ENCODE measurements at places on chromosomes 16 and 17. TPM values are rescaled to one million over a fixed set of nuclear protein-coding genes. Genes with fewer than 3 reads are reported as not detected.
A peak's percentile ranks its signal among the peaks of the same experiment; 100 is the strongest.

Gene CDYL2
- polyA plus RNA-seq: 5.1 TPM

DNA sequence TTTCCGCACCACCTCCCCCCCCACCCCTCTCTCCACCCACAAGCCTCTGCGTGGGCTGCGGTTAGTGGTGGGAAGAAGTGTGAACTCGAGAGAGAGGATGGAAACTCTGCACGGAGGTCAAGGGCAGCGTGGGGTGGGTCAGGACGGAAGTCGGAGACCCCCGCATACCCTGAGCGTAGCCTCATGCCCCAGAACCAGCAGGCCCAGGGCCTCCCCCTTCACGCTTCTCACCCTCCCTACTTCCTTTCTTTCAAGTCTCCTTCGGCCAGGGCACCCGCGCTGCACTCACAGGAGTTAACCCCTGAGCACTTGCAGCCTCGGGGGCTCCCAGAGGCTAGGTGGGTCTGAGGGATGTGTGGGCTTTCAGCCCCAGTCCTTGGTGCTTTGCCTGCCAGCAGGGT lies 9.2 kb downstream of the TBKBP1 start:
- no peak for DNase-seq

DNA sequence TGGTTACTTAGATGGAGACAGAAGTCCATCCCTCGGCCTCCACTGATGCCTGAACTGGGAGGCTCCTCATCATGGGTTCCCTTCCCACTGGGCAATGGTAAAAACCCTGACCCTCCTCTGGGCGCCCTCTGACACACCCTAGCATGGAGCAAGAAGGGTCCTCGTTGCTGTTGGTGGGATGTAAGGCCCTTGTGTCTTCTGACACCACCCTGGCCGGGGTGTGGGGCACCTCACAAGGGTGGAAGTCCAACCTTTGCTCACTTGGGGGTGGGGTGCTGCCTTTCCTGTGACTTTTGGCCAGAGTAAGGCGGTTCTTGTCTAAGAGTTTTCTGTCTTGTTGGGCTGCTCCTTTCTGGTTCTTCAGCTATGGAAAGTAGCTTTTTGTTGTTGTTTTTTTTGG lies 28.7 kb downstream of the MPRIP start:
- peak; percentile 83 for DNase-seq

DNA sequence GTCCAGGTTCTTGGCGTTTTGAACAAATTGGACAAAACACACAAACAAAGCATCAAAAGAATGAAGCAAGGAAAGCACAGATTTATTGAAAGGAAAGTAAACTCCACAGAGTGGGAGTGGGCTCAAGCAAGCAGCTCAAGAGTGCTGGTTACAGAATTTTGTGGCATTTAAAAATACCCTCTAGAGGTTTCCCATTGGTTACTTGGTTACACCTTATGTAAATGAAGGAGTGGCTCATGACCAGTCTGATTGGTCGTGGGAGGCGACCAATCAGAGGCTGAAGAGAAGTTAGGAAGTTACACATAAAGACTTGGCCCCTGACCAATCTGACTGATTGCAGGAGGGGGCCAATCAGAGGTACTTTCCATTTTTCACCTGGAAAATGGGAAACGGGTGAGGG lies 1373.8 kb upstream of the GOT2 start:
- DNase-seq: no peak

Gene KIF19
- 5.7 TPM for polyA plus RNA-seq

- no peak for DNase-seq
These were observed 160.6 kb downstream of the TANC2 start for GRCh38 chr17:63126607-63127006.

Gene MEOX1
- 2.7 TPM for polyA plus RNA-seq

DNA sequence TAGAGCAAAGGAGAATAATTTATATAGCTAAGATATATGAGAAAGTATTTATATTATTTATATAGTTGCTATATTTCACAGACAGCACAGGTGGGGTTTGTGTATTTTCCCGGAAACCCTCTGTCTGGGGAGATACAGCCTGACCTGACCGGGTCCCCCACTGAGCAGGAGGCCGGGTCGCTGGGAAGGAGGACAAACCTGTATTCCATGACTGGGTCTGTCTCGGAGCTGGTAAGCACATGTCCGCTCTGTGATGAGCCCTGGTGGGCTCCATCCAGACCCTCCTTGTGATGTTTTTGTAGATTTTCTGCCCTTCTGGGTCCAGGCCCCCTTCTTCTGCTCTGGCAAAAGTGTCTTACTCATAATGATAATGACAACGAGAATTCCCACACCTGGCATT lies 27.7 kb downstream of the WNT9B start:
- DNase-seq: no peak

- no peak for DNase-seq
These were observed 1.6 kb downstream of the MLX start for GRCh38 chr17:42568341-42569111.

- peak; percentile 85 for DNase-seq
These were observed 20.6 kb downstream of the MYL4 start for GRCh38 chr17:47229535-47230443.

DNA sequence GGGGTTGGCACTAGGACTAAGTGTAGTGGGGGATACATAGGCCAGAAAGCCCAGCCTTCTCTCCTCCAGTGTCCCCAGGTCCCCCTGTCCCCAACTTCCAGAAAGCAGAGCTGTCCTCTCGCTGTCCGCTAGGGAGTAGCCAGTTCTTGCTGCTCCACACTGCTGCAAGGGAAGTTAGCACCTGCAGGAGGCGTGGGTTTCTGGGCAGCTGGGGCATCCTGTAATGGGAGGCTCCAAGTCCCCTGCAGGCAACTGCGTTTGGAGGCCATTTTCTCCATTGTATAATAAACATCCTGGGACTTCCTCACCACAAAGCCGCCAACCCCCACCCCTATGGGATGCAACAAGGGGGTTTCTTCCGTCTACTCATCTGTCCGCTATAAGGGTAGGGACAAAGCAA lies 1.7 kb downstream of the RPRML start:
- DNase-seq: peak; percentile 41

DNA sequence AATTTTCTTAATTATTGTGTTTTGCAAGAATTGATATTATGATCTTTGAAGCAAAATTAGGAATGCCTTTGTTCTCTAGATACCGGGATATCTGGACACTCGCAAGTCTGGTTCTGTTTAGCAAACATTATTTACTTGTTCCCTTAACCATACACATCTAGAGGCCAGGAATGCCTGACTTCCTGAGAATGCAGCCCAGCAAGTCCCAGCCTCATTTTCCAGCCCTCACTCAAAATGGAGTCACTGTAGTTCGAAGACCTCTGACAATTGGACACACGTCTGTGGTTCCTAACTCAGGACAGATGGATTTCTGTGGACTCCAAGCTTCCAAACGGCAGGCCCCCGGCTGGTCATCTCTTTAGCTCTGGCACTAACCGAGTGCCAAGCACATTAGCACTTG lies 355.4 kb upstream of the RBFOX1 start:
- DNase-seq: no peak

Gene TMC7
- polyA plus RNA-seq: 7.7 TPM

Gene TBC1D3H
- not detected for polyA plus RNA-seq

DNA sequence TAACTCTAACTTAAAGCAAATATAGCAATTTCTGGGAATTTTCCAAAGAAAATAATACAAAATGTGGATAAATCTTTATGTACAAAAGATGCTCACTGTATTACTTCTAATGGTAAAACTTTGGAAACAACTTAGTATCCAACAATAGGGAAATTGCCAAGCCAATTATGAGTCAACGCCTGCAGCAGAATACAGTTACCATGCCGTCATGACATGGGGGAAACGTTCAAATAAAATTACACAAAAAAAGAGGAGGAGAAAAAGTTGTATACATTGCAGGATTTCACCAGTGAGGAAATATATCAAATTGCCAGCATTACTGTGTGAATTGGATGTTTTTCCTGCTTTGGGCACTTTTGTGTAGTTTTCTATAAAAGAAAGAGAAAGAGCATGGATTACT lies 469.6 kb downstream of the SOX9 start:
- DNase-seq: no peak

DNA sequence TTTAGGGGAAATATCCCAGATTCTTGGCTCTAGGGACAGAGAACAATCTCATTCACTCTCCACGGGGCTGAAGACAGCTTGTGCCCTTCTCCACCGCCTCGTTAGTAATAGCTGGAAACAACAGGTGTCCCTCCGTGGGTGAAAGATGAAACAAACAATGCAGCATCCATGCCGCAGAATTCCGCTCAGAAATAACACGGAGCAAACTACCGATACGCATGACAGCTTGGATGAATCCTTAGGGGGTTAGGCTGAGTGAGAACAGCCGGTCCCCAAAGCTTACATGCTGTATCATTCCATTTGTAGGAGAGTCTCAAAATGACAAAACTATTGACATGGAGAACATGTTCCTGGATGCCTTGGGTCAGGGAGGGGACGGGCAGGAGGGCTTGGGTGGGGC lies 29.4 kb upstream of the CACNG1 start:
- DNase-seq: no peak

GRCh38 chr17:64439956-64440355 lies 9.0 kb upstream of the MILR1 start:
- DNase-seq: no peak

DNA sequence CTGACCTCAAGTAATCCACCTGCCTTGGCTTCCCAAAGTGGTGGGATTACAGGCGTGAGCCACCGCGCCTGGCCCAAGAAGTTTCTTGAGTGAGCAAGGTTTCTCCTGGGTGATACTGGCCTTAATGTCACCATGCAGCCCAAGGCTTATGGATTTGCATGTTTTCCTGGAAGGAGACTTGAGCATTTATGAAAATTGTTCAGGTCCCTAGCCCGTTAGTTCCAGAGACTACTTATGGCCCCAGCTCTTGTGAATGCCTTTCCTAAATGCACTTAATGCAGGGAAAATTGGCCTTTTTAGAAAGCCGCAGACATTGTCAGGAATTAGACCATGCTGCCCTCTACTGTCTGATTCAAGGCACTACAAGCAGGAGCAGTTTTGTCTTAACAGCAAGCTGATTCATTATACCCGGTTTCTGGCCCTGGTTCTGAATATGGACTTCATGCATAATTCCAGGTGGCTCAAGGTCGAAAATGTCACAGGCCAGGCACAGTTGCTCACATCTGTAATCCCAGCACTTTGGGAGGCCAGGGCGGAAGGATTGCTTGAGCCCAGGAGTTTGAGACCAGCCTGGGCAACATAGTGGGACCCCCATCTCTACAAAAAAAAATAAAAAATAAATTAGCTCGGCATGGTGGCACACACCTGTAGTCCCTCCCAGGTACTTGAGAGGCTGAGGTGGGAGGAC lies 91.3 kb downstream of the SNX29 start:
- DNase-seq: peak; percentile 53

- DNase-seq: no peak
These were observed 6.7 kb downstream of the MMD start for GRCh38 chr17:55414983-55415382.

DNA sequence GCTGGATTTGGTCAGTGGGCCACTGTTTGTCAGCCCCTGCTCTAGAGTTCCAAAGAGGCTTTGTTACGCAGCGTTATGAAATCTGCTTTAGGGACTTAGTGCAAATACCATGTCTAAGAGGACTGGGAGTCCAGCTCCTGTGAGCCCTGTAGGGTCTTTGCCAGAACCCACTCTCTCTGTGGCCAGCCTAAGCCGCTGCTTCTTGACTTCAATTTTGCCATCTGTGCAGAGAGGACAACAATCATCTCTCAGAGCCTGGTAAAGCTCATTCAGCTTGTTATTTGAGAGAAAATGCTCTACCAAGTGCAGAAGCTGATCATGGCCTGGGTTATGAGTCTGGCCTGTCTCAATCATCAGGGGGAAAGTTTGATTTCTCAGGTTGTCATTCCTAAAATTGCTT lies 17.9 kb downstream of the CA10 start:
- DNase-seq: no peak

Gene RPRML
- polyA plus RNA-seq: 0.46 TPM

- peak; percentile 14 for DNase-seq
These were observed 37.2 kb upstream of the NUFIP2 start for GRCh38 chr17:29331075-29331707.

Gene SLC9A5
- 0.96 TPM for polyA plus RNA-seq

GRCh38 chr17:72301887-72302286 lies 181.1 kb downstream of the SOX9 start:
- no peak for DNase-seq

Gene PITPNM3
- 1.4 TPM for polyA plus RNA-seq

DNA sequence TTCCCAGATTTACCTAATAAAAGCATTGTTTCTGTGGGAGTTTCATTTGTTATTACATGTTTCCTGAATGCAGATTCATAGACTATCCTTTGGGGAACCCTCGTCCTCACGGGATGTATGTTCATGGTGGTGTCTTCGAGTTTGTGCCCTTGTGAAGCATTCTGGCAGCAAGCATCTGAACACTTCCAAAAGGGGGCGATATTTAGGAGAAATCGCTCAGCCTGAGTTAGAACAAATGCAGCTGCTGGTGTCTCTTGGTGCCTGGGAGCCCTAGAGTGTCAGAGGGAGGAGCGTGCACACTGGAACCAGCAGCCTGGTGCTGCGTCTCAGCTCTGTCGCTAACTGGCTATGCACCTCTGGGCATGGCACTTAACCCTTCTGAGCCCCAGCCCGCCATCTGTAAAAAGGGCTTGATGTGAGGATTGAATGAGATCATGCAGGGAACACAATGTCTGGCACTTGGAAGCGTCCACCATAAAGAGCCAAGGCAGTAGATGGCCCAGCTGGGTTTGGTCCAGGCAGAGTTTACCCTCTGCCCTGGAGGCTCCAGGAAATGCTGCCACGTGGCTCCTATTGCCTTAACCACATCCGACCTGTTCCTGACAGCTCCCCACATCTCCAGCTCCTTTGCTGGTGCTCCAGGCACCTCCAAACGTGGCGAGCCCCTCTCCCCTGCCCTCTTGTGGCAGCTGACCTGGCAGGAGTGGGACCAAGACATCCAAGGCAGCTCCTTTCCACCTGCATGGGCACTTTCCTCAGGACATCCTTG lies 25.0 kb upstream of the C16orf78 start:
- DNase-seq: no peak

Gene SPIRE2
- polyA plus RNA-seq: 55.2 TPM

Gene CHAD
- polyA plus RNA-seq: 5.9 TPM

GRCh38 chr17:50952013-50952412 lies 85.9 kb upstream of the TOB1 start:
- peak; percentile 37 for DNase-seq

Measured in large intestine (tissue), 12 donors.